ENCODE measurements at places on chromosomes 7 and 10.
A peak's percentile ranks its signal among the peaks of the same experiment; 100 is the strongest.

DNA sequence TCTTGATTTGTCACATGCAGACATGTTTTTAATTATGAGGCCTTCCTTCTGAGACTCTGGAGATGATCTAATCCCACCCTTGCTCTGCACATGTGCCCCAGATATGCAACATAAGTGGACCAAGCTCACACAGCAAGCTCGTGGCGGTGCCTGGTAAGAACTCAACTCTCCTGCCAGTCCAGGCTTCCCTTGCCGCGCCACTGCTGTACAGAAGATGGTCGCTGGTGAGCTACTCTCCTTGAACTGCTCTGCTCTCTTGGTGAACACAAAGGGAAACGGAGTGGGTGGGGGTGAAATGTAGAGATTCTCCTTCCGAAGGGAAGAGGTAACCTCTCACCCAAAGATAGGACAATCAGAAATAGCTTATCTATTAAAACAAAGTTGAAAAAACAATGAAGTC, 25.7 kb downstream of the MYOF start:
- no peak for DNase-seq

GRCh38 chr10:80579849-80580637, 42.3 kb downstream of the SH2D4B start:
- DNase-seq: no peak

- DNase-seq: no peak
These were observed 4.1 kb downstream of the ZNF777 start for GRCh38 chr7:149456506-149457421.

DNA sequence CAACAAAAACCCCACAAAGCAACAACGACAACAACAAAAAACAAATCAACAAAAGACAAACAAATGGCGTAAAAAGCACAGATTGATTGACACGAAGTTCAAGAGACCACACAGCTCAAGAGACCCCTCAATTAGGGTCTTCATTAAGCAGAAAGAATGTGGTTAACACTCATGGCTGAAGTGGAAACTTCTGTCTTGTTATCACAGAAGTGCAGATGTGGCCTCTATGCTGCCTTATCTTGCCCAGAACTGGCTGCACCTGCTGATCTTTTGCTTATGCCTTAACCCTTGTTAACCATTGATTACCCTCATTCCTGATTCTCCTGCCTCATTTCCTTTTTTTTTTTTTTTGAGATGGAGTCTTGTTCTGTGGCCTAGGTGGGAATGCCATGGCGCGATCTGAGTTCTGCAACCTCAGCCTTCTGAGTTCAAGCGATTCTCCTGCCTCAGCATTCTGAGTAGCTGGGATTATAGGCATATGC, 3.5 kb upstream of the DAGLB start:
- no peak for DNase-seq

GRCh38 chr7:70527520-70528115, 604.3 kb upstream of the GALNT17 start:
- no peak for DNase-seq

GRCh38 chr7:126557271-126557670, 695.5 kb downstream of the GRM8 start:
- no peak for DNase-seq

GRCh38 chr10:113679463-113680189, at the start of gene CASP7:
TSS of gene CASP7 (plus strand) at chr10:113679912. CDS start at chr10:113697494, 17,582 bp downstream.
- peak; percentile 75 for DNase-seq

DNA sequence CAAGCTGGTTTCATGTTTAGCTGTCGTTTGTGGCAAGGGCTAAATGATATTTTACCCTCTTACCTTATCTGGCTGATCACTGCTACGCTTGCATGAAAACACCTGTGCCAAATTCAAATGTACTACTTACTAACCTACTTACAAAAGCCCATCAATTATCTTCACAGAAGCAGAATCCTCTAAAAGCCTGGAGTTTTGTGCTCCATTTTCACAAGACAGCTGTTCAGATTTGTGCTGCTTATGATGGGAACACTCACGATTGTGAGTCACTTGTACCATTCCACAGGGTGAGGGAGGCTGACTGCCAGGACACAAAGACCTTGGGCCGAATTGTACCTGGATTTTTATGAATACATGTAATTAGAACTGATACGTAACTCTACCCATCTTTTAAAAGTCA, 245.0 kb upstream of the NPY start:
- DNase-seq: no peak

DNA sequence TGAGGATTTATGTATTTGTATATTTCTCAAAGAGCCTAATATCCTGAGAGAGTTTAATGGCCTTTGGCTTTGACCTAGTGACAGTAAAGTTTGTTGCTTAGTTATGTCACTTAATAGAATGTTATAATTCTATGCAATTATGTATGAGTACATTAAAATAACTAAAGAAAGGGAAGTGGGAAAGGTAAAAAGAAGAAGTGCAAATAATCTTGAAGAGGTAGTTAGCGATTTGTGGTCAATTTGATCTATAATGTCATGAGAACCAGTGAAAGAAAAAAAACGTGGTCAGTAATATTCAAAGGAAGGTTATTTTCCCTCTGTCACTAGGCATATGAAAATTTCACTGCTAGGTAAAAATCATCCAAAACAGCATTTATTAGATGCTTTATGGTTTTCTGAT, 143.4 kb upstream of the LSM8 start:
- DNase-seq: no peak

DNA sequence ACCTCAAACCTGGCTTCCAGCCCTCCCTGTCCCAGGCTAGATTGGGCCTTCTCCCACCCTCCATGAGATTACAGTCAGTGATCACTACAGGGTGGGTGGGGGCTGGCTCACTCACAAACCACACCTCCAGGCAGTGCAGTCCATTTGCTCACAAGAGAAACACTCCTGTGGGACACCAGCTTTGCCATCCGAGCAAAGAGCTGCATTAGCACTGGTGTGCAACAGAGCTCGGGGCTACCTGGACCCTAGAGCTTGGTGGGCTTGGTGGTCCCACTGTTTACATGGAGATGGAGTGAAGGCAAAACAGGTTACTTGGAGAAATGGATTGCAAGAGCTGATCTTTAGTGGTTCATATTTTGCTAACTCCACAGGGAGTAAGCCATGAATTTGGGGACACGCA, 451.7 kb upstream of the ZMIZ1 start:
- DNase-seq: no peak

DNA sequence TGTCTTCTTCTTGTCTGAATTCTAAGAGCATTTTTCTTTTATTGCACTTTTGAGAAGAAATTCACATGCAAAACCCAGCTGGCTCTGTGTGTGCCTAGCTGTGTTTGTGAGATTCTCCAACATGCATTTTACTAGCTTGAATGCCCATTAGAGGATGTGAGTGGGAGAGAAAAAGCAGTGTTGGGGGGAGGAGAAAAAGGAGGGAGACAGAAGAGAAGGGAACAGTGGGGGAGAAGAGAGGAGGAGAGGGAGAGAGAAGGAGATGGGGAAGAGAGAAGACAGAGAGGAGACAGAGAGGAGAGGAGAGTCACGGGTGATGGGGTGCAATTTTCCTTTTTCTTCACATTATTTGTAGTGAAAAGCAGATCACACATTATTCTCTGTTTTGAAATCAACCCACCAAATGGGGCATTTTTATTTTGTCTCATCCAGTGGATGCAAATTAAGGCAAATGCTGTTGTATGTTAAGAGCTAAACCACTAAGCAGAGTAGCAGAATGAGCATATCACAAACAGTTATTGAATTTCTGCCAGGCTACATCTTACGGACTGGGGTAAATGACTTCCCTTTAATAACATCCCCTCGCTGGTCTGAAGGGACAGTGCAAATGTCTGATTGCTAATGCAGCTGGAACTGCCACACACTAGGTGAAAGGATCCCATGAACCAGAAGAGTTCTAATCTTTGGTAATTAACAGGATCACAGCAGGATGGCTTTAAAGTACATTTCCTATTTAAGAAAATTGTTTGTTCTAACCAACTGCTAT, 849 bp downstream of the LRRN3 start:
- peak; percentile 39 for DNase-seq

DNA sequence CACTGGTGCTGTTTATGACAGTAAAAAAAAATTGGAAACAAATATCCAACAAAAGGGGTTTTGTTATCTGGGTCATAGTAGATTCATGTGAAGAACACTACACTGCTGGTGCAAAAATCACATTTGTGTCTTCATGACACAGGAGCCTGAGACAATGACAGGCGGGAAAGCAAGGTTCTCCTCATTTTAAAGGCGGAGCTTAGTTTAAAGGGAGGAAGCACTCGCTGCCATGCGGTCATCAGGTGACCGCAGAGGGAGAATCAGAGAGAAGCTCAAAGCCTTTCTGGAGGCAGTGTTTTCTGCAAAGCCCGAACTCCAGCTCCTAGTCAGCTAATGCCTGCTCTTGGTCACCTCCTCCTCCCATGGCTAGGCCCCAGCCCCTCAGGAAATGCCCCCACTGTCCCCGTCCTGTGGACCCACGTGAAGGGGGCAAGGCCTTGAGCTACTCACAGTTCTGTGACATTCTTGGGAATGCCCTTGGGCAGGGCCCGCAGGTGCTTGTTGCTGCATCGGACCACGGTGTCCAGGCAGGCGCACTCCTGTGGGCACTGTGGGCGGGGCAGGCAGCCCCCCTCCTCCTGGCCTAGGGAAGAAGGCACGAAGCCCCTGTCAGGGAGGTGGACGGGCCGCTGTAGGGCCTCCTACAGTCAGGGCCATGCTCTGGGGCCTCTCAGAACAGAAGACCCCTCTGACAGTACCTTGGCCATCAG, 146.1 kb downstream of the SLIT1 start:
- DNase-seq: no peak

GRCh38 chr7:467393-467828, 52.2 kb downstream of the PDGFA start:
- DNase-seq: no peak
